Brain (organoid and tissue), 16 donors: ENCODE measurements at places on chromosomes 3 and 15.

DNA sequence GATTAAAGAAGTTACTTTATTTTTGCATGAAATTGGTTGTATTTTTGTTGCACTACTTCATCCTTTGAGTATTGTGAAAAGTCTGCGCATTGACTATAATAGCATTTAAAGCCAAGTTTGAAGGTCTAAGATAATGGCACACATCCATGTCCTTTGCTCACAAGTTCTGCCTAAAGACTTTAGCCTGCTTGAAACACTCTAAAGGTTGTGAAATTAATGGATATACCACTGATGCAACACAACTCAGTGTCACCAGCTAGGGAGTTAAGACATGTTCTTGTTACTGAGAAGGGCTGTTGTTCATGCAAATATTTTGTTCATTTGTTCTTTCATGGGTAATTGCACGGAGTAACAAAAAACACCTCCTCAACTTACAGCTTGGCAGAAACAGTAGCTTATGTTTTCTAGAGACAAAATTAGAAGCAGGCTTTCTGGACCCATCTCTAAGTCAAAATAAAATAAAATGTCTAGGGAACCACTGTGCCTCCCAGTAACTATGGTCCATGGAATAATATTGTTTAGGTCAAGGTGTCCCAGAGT lies 83.9 kb downstream of the PPARG start:
- no peak for DNase-seq

DNA sequence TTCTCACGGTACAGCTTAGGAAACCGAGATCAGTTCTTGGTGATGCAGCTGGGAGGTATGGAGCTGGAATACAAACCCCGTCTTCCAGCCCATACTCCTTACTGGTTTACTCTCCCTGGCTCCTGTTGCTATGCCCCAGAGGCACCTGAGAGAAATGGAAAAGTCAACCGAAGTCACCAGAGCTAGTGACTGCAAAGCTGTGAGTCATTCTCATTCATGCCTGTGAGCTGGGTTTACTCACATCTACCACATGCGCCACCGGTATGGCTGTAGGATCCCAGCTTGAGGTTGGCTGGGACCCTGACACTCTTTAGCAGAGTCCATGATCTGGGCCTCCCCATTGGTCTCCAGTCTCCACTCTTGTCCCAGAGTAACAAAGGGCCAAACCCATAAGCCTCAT lies 111.5 kb upstream of the ETV5 start:
- no peak for DNase-seq

DNA sequence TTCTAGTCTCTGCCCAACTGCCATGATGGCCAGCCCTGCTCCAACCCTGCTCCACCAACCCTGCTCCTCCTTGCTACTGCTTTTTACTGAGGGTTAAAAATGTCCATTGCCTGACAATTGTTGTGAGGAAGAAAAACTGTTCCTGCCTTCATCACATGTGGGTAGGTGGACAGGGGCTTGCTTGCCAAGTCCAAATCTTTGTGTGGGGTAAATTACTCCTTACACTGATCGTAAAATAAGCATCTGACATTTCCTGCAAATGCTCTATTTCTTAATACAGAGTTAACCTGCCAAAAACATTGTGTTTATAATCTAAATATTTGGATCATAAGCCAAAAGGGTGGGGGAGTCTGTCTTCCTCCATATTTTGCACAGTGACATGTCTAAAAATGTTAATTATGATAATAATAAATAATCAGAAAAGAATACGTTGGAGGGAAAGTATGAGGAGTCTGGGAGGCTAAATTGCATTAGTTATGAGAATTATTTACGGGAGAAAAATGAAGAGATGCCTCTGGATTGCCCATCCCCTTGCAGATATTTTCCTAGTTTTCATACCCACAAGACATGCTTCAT lies 242.5 kb upstream of the TBL1XR1 start:
- DNase-seq = no peak

- no peak for DNase-seq
These were observed 1.9 kb upstream of the CCDC9B start for GRCh38 chr15:40342416-40343320.

GRCh38 chr3:98022978-98023820 lies 11.9 kb downstream of the GABRR3 start:
- DNase-seq = peak; percentile 93

- DNase-seq = no peak
These were observed 58.1 kb downstream of the SLC6A6 start for GRCh38 chr3:14460342-14461005.

DNA sequence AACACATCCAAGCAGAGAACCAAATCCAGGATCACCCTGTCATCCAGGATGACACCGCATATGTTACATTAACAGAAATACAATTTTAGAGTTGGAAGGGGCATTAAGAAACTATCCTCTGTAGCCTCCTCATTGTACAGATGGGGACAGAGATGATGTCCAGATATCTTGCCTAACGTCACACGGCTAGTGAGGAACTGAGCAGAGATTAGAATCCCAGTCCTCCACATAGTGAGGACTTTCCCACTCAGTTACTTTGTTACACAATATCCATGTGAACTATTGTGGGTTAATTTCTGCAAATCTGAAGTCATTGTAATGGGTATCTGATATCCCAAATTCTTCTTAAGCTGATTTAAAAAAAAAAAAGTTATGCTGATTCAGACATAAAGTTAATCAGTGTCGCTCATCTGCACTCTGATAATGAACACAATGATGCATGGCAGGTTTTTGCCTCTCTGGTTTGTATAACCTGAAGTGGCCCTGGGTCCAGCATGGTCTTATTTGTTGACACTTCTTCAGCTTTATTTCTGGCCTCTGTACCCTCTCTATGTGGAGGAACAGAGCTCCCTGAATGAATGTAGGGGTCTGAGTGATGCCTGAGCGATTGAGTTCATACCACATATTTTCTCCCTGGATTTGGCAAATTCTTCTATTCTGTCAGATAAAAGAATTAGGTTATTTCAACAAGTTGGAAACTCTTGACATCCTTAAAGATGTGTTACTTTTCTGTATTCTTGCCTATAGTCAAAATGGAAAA lies 76.0 kb upstream of the LIMD1 start:
- DNase-seq = no peak
